NCI-H1436 (cell line): ENCODE measurements at places on chromosomes 11 and 22.

DNA sequence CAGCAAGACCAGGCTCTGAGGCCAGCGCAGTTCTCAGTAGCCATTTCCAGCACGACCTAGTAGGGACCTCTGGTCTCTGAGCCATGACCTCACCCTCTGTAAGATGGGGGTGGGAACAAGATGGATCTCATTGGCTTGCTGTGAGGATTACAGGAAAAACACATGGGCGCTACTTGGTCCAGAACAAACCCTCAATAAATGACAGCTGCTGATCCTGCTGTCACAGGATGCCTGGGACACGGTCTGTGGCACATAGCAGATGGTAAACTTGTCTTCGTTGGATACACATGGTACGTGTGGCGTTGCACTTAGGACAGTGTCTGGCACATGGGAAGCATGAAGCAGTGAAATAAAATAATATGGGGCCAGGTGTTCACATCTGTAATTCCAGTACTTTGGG lies 4.5 kb upstream of the KCTD17 start:
- no peak for DNase-seq

DNA sequence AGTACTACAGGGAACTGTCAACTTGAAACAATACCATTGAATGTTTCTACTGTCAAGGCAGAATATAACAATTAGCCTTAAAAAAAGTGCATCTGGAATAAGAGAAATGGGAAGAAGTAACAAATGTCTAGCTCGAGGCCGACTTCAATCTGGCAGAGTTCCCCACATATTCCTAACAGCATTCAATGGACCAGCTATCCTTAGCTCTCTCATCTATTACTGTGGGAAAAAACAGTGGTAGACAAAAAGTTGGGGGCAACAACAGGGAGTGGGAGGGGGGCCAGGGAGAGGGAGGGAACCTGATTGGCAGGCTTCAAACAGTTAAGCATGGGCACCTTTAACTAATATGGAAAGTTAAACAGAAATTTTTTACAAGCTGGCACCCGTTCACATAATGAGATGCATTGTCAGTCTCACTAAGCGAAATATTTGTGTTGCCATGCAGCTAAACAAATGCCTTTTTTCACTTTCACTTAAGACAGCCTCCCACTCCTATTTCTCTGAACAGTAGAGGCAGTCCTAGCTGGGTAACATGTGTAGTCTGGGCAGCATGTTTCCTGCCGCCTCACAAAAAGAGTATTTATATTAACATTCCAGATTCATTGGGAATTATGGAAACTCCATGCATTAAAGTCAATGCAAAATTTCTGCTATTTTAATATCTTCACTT lies 62.2 kb upstream of the SOX6 start:
- no peak for DNase-seq

GRCh38 chr11:118074785-118075184 lies 2.1 kb upstream of the TMPRSS4 start:
- no peak for DNase-seq

DNA sequence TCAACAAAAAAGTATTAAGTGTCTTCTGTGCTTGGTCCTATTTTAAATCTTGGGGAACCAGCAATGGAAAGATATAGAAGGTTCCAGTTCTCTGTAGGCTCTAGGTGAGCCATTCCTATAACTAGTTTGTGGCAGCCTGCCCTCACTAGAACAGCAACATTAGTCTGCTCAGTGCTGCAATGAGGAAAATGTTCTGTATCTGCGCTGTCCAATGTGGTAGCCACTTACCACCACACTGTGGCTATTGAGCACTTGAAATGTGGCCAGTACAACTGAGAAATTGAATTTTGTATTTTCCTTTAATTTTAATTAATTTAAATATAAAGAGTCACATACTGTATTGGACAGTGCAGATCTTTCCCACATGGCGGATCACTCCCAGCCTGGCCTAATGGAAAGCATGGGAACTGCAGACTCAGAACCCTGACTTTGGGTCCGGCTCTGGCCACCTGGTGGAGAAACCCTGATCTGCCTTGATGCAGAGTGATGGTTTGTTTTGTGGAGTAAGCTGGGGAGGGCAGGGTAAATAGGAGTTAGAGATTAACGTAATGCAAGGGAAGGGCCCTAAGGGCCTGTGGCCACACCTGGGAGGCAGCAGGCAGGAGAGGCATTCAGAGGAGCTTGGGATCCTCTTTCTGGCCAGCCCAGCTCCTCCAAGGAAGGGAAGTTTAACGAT lies 101.0 kb downstream of the ME3 start:
- DNase-seq: no peak

- DNase-seq: no peak
These were observed 63.6 kb downstream of the PARVG start for GRCh38 chr22:44244265-44244822.

- no peak for DNase-seq
These were observed 137.8 kb upstream of the MTMR2 start for GRCh38 chr11:96061730-96062129.

DNA sequence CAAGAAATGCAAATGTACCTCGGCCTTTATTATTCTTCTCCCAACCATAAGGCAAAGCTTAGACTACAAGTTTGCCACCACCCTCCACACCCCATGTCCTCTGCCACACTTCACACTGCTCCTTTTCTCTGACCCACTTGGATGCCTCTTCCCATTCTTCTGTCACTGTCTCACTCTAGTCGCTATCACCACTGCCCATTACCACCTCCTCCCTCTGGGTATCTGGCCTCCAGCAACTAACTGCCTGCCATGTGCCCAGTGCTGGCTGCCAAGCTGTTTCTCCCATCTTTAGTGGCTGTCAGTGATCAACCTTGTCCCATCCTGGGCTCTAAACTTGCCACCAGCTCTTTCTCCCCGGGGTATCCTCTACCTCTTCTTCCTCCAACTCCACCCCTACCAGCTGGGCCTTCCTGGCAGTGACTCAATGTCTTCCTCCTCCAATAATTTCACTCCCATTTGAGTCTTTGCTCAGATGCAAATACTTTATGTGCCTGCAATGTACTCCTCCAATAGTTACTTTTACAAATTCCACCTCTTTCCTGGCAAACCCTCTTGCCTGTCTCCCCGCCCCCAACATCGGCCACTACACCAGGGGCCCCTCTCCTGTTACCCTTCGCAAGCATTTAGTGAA lies 20.1 kb upstream of the KDM2A start:
- no peak for DNase-seq

- no peak for DNase-seq
These were observed 268.2 kb downstream of the FAM181B start for GRCh38 chr11:82465481-82465880.
